Pancreas (tissue), 10 donors: ENCODE measurements at places on chromosomes 6 and 20. TPM values are rescaled to one million over a fixed set of nuclear protein-coding genes. Genes with fewer than 3 reads are reported as not detected.

- no peaks in the 10 kb centered on the region for H3K4me1 ChIP-seq
- H3K36me3 ChIP-seq, result no peaks in the 10 kb centered on the region
- no peak for DNase-seq
- H3K27me3 ChIP-seq, result no peaks in the 10 kb centered on the region
- no peak overlapping the region for H3K4me3 ChIP-seq
These were observed 147.8 kb downstream of the ZMYND8 start for GRCh38 chr20:47208534-47209174.

- peak; percentile 60 for DNase-seq
- no peak overlapping the region for H3K4me3 ChIP-seq
- H3K27me3 ChIP-seq, result peaks cover 32% of the 10 kb centered on the region
These were observed 3.4 kb downstream of the LINC00237 start for GRCh38 chr20:21102603-21103311.

- no peaks in the 10 kb centered on the region for H3K27me3 ChIP-seq
- H3K4me3 ChIP-seq, result no peak overlapping the region
- DNase-seq, result no peak
- no peaks in the 10 kb centered on the region for H3K36me3 ChIP-seq
- no peak overlapping the region for H3K27ac ChIP-seq
These were observed 8.1 kb downstream of the NOL4L start for GRCh38 chr20:32577023-32577422.

GRCh38 chr20:58668901-58669286 lies 17.8 kb downstream of the STX16 start:
- peaks cover 10% of the 10 kb centered on the region for H3K36me3 ChIP-seq
- H3K4me3 ChIP-seq, result no peak overlapping the region
- H3K27ac ChIP-seq, result no peak overlapping the region

GRCh38 chr6:32413427-32414047 lies 6.6 kb upstream of the BTNL2 start:
- DNase-seq, result peak; percentile 62
- H3K27ac ChIP-seq, result no peak overlapping the region
- peaks cover 7% of the 10 kb centered on the region for H3K27me3 ChIP-seq
- no peaks in the 10 kb centered on the region for H3K4me1 ChIP-seq

DNA sequence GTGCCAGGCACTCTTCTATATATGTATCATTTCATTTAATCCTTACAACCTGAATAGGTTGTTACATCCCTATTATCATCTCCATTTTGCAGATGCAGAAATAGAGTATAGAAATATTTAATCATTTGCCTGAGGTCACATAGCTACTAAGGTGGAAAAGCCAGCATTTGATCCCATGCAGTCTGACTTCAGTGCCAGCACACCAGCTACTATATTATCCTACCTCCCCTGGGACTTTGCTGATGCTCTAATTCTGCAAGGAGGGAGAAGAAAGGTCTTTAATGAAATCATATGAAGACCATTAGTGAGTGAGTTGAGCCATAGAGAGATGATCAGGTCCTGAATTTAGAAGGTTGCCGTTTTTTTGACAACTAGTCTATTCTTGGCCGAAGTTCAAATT lies 53.7 kb downstream of the TOP1 start:
- peaks cover 9% of the 10 kb centered on the region for H3K4me1 ChIP-seq
- no peak overlapping the region for H3K27ac ChIP-seq
- H3K4me3 ChIP-seq, result no peak overlapping the region
- no peaks in the 10 kb centered on the region for H3K27me3 ChIP-seq

GRCh38 chr6:157961832-157962575 lies 19.7 kb upstream of the SYNJ2 start:
- H3K4me1 ChIP-seq, result no peaks in the 10 kb centered on the region
- no peaks in the 10 kb centered on the region for H3K27me3 ChIP-seq
- H3K27ac ChIP-seq, result no peak overlapping the region
- no peak for DNase-seq
- H3K36me3 ChIP-seq, result no peaks in the 10 kb centered on the region

DNA sequence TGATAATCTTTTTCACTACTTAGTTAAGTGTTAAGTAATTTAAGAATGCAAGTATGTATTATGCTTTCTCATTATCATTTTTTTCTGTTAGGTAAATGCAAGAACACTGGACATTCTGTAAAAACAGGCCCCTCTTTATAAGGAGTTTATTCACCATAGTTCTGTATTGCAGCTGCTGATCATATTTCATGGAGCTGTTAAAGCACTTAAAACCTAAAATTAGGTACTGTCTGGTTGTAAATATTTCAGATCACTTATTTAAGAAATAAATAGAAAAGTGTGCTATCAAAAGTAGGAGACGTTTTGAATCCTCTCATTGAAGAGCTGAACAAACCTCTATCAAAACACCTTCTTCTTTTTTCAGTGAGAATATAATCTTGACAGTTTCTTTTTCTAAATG lies 3.9 kb downstream of the EYA4 start:
- no peak for DNase-seq
- H3K27me3 ChIP-seq, result no peaks in the 10 kb centered on the region
- H3K27ac ChIP-seq, result no peak overlapping the region

DNA sequence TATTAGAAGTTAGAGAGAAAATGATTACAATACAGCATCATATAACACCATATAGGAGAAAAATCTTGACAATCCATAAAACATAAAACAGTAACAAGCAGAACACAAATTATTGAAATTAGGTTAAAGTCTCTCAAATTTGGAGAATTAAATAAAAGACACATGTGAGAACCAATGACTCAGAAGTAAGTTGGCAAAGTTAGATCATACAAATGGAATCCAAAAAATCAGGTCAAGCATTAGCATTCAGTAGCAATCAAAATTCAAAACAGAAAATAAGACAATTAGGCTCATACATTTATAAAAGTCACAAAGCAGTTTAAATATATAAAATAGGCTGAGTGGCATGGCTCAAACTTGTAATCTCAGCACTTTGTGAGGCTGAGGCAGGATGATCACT lies 775.6 kb downstream of the PHF3 start:
- H3K27ac ChIP-seq, result no peak overlapping the region
- no peaks in the 10 kb centered on the region for H3K27me3 ChIP-seq
- no peak overlapping the region for H3K4me3 ChIP-seq
- no peaks in the 10 kb centered on the region for H3K36me3 ChIP-seq
- H3K4me1 ChIP-seq, result no peaks in the 10 kb centered on the region
- no peak for DNase-seq

DNA sequence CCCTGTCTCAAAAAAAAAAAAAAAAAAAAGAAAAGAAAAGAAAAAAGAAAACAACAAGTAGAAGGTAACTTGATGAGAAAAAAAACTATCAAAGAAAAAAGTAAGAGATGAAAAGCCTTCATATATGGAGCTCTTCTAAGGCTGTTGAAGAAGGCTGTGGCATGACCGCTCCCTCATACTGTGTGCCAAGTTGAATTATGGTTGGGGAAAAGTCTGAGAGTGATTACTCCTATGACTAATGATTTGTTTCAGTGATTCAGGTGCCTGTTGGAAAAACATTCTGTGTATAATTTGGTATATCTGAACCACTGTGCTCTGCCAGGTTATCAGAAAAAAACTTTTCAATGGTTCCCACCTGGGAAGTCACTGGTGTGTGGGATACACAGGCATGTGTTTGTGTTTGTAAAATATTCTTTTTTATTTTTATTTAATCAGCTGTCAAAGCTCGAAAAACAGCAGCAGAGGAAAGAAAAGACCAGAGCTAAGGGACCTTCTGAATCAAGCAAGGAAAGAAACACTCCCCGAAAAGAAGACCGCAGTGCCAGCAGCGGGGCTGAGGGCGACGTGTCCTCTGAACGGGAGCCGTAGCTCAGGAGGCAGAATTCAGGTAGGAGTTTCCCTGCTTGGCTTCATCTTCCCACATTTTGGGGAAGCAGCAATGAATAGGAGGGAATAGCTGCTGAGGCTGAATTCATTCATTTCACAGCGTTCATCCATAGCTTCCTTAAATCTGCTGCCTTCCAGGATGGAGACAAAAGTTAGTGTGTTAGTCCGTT lies 69.7 kb upstream of the SCP2D1 start:
- no peak overlapping the region for H3K27ac ChIP-seq
- no peaks in the 10 kb centered on the region for H3K27me3 ChIP-seq
- H3K4me1 ChIP-seq, result no peaks in the 10 kb centered on the region
- no peak for DNase-seq
- no peaks in the 10 kb centered on the region for H3K36me3 ChIP-seq
- no peak overlapping the region for H3K4me3 ChIP-seq

- H3K4me3 ChIP-seq, result no peak overlapping the region
- H3K27ac ChIP-seq, result no peak overlapping the region
- peaks cover 6% of the 10 kb centered on the region for H3K4me1 ChIP-seq
- H3K27me3 ChIP-seq, result no peaks in the 10 kb centered on the region
- DNase-seq, result peak; percentile 17
- H3K36me3 ChIP-seq, result peaks cover 26% of the 10 kb centered on the region
These were observed 6.5 kb downstream of the FAM8A1 start for GRCh38 chr6:17606606-17607005.

DNA sequence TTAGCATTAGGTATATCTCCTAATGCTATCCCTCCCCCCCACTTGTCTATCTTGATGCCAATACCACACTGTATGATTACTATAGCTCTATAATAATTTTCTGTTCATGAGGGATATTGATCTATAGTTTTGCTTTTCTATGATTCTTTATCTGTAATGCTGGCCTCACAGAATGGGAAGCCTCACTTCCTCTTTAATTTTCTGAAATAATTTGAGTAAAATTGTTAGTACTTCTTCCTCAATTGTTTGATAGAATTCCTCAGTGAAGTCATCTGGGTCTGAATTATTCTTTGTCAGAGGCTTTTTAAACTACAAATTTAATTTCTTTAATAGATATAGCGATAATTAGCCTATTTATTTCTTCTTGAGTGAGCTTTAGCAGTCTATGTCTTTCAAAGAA lies 31.2 kb downstream of the SIRPD start:
- no peaks in the 10 kb centered on the region for H3K36me3 ChIP-seq
- H3K27ac ChIP-seq, result no peak overlapping the region
- H3K27me3 ChIP-seq, result peaks cover 3% of the 10 kb centered on the region

DNA sequence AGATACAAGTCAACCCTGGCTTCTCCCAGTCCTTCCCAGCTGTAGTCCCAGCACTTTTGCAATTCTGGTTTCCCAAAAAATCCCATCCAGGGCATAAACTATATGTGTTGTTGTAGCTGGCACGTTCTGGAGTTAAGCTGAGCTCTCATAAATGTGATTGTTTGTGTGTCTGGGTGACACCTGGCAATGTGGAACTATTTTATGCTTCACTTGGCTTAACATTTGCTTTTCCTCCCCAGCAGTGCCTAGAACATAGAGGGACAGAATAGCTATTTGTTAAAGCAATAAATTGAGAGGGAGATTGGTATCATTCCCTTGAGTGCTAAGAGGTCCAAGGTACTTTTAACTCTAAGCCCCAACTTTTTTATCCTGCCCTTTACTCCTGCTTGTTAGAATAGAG lies 575.9 kb upstream of the NOX3 start:
- H3K4me1 ChIP-seq, result no peaks in the 10 kb centered on the region
- H3K27ac ChIP-seq, result no peak overlapping the region
- no peak for DNase-seq
- H3K27me3 ChIP-seq, result no peaks in the 10 kb centered on the region
- H3K4me3 ChIP-seq, result no peak overlapping the region

GRCh38 chr6:31826793-31827285 lies 699 bp upstream of the HSPA1B start:
- H3K27ac ChIP-seq, result peak overlapping the region; percentile 98
- H3K27me3 ChIP-seq, result no peaks in the 10 kb centered on the region
- peaks cover 44% of the 10 kb centered on the region for H3K4me1 ChIP-seq
- DNase-seq, result peak; percentile 83

DNA sequence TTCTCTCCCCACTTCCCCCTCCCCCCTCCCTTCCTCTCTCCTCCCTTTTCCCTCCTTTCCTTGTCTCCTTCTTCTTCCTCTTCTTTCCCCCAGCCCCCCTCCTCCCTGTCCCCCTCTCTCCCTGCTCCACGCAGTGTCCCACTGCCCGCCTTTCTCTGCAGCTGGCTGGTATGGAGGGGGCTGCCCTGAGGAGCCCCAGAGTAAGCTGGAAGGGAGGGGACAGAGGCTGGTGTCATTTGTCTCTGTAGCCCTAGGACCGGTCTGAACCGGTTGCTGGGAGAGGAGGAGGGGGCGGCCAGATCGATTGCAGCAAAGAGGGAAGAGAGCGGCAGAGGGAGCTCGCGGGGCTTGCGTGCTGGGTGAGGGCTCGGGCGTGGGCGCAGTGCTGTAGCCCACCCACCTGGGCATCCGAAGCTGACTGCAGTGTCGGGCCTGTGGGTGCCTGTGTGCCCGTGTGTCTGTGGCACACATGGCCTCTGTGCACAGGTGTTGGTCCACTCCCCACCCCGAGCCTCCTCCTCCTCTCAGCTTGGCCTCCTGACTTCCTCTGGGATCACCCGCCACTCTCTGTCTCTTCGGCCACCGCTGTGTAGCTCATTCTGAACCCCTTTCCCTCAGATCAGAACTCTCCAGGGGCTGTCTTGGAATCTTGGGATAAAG lies 50.6 kb downstream of the SRC start:
- DNase-seq, result peak; percentile 49
- no peaks in the 10 kb centered on the region for H3K27me3 ChIP-seq

DNA sequence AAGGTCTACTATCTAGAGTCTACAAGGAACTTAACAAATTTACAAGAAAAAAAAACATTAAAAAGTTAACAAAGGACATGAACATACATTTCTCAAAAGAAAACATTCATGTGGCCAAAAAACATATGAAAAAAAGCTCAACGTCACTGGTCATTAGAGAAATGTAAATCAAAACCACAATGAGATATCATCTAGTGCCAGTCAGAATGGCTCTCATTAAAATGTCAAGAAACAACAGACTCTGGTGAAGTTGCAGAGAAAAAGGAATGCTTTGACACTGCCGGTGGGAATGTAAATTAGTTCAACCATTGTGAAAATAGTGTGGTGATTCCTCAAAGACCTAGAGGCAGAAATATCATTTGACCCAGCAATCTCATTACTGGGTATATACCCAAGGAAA lies 48.3 kb downstream of the OGFRL1 start:
- DNase-seq, result no peak
- no peaks in the 10 kb centered on the region for H3K27me3 ChIP-seq
- no peaks in the 10 kb centered on the region for H3K36me3 ChIP-seq
- no peak overlapping the region for H3K27ac ChIP-seq

DNA sequence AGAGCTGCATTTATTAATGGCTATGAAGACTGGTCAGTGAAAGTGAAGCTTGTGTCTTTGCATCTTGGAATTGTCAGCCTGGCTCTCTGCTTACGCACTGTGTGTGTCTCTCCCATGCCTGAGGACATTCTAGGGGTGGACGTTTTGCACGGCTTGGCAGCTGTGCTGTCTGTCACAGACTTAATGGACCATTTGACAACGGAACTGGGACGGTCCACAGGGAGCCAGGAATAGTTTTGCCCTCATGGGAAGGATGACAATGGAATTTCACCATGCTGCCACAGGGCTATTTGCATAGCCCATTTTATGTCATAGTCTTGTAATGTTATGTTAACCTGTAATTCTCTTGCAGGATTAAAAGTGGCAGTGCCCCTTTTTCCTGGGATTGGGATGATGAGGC lies 44.7 kb downstream of the OR2B6 start:
- no peak overlapping the region for H3K27ac ChIP-seq
- no peaks in the 10 kb centered on the region for H3K4me1 ChIP-seq
- H3K27me3 ChIP-seq, result no peaks in the 10 kb centered on the region
- no peak overlapping the region for H3K4me3 ChIP-seq
- no peak for DNase-seq

- no peaks in the 10 kb centered on the region for H3K36me3 ChIP-seq
- H3K4me1 ChIP-seq, result no peaks in the 10 kb centered on the region
- H3K27ac ChIP-seq, result no peak overlapping the region
- H3K27me3 ChIP-seq, result no peaks in the 10 kb centered on the region
These were observed 8.9 kb upstream of the SOX12 start for GRCh38 chr20:316316-317068.

Gene SOX18
- polyA plus RNA-seq, result 6.4 TPM

Gene LAMP5
- not detected for polyA plus RNA-seq

Gene SOBP
- polyA plus RNA-seq, result 1.7 TPM

Gene SLC26A8
- polyA plus RNA-seq, result 0.07 TPM

Gene ZFP57
- polyA plus RNA-seq, result 1.1 TPM
